ENCODE measurements at places on chromosomes 12 and 14.
A peak's percentile ranks its signal among the peaks of the same experiment; 100 is the strongest.

DNA sequence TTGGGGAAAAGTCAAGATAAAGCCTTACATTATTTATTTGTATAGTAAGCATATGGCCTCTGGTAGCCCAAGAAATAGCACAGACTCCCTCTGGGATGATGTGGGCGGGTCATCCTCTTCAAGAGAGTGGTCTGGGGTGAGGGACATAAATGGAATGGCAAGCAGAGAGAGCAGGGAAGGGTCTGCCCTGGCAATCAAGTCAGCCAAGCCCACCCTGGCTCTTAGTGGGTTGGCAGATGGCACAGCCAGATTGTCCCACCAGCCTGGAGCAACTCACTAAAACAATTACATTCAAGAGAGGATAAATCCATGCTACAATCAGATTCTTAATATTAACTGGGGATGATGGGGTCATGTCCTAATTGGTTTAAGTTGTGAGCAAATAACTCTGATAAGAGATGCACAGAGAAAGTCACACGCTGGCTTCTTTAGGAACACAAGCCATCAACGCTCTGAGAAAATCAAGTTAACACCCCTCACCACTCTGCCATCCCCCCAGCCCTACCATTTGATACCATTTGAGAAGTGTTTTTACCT, 2.8 kb upstream of the PELI2 start:
- no peak for DNase-seq

GRCh38 chr12:123533672-123534643, at the start of gene RILPL1:
TSS of gene RILPL1 (minus strand) at chr12:123533719. CDS start at chr12:123533482, 237 bp downstream.
- DNase-seq = peak; percentile 43

- no peak for DNase-seq
Measured at GRCh38 chr14:69096781-69097475, 56.0 kb downstream of the DCAF5 start.

- no peak for DNase-seq
Measured at GRCh38 chr12:117033382-117034221, 65.6 kb downstream of the TESC start.

- no peak for DNase-seq
Measured at GRCh38 chr12:93121729-93122488, 192.8 kb upstream of the EEA1 start.

DNA sequence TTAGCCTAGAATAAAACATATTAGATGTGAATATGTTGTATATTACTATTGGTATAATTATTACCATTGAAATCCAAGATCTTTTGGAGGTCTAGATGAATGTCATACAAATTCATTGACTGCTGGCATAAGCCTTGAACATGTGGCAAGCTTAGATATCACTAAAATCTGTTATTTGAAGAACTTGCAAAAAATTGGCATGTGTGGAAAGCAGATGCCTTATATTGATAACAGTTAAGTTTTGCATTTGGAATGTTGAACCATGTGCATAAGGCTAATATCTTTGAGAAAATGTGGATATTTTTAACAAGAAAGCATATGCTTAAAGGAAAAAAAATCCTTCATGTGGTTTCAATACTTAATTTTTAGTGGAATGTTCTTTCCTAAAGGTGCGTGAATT, 203.6 kb upstream of the PRICKLE1 start:
- no peak for DNase-seq

- DNase-seq = peak; percentile 72
Measured at GRCh38 chr14:76955575-76956315, 72.8 kb downstream of the IRF2BPL start.

GRCh38 chr12:121538699-121539061, 42.1 kb downstream of the KDM2B start:
- DNase-seq = no peak

- no peak for DNase-seq
Measured at GRCh38 chr12:38161123-38162000, 155.2 kb upstream of the ALG10B start.

DNA sequence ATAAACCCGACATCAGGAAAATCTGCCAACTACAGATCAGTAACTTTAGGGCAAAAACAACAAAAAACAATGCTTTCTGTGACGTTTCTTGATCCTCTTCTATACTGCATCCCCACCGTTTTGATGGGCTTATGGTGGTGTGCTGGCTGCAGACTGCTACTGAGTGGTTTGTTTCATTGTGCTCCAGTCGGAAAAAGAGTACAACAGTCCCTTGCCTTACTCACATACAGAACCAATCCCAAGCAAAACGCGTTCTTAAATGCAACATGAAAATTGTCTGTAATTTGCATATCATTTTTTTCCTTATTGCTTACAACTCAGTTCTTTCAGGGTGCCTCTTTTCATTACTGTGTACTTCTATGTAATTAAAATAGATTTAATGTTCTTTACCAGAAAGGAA, 2.3 kb downstream of the ETV6 start:
- no peak for DNase-seq

DNA sequence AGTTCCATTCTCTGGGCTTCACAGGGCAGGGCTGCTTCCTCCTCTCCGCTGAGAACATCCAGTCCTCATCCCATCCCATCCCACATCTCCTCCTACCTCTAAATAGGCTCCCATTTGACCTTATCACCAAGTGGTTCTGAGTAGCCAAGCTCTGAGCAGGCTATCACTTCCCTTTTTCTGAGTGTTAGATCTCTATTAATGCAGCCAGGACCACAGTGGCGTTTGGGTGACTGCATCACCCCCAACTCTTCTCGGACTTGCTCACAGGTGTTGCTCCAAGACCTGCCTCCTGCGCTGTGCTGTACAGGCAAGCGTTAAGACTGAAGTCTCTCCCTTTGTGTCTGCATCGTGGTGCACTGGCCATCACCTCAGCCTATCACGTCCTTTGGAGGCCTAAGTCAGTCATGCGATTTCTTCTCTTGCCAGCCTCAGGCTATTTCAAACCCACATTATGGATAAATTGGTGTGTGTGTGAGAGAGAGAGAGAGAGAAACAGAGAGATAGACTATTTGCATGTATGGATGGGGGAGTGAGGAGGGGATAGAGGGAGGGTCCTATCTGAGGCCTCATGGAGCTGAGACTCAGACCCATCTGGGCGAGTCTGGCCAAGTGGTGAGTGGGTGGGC, 12.4 kb upstream of the HHIPL1 start:
- DNase-seq = no peak

- DNase-seq = no peak
Measured at GRCh38 chr14:80982711-80983110, 27.3 kb downstream of the TSHR start.

DNA sequence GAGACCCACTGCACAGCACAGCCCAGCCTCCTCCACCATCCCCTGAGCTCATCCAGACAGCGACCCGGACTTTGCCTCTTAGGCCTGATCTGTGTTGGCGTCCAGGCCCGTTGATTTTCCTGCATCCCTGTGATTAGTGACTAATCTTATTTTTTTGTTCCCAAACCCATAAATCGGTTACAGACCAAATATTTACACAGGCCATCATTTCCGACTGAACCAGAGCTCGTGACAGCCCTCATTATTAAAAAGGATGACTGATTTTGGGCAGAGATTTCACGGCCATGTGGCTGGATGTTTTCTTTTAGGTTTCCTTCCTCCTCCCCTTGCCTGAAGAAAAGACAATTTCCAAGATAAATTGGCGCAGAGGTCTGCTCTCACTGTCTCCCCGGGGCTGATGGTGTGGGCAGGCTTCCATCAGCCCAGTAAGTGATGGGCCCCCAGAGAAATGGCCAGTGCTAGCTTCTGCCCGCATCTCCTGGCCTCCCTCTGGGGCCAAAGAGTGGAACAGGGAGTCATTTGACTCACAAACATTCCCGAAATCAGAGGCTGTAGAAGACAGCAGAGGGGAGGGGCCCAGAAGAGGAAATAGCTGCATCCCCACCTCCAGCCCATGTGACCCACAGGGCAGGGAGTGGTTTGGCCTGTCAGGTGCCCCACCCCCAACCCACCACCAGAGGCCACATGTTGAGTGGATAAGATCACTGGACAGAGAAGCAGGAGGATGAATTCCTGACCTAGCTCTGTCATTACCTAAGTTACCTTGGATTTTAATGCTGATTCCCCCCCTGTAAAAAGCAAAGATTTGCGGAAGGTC, 283.5 kb downstream of the KSR2 start:
- no peak for DNase-seq

DNA sequence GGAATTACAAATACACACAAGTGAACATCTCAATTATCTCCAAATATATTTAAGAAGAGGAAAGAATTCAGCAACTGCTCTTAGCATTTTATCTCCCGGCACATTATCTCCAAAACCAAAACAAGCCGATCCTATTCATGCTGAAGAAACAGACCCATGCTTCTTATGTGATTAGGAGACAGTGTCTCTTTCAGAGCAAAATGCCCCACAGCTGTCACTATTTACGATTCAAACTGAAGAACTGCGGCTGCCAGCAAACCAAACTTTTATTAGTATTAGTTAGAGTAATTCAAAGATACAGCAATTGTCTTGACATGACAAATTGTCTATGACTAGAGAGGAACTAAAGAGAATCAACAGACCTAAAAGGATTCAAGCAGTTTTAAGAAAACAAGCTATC, 79.4 kb downstream of the SETD3 start:
- DNase-seq = no peak

DNA sequence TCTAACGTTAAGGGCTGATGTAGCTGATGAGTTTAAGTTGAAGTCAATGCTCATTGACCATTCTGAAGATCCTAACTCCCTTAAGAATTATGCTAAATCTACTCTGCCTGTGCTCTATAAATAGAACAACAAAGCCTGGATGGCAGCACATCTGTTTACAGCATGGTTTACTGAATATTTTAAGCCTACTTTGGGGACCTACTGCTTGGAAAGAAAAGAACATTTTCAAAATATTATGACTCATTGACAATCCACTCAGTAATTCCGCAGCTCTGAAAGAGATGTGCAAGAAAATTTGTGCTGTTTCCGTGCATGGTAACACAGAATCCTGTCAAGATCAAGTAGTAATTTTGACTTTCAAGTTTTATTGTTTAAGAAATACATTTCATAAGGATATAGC, 35.0 kb upstream of the NAV3 start:
- DNase-seq = no peak

DNA sequence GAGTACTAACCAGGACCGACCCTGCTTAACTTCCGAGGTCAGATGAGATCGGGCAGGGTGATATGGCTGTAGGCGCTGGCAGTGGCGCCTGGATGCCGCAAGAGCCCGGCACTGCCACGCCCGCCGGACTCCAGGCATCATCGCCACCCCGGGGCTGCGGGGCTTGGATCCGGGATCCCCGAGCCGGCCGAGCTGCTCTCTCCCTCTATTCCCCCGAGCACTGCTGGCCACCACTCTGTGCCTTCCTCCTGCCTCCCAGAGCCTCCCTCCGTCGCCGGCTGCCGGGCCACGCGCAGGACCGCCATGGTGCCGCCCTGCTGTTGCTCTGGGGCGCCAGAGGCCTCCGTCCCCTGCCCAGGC, 153.2 kb upstream of the ALG10B start:
- no peak for DNase-seq

DNA sequence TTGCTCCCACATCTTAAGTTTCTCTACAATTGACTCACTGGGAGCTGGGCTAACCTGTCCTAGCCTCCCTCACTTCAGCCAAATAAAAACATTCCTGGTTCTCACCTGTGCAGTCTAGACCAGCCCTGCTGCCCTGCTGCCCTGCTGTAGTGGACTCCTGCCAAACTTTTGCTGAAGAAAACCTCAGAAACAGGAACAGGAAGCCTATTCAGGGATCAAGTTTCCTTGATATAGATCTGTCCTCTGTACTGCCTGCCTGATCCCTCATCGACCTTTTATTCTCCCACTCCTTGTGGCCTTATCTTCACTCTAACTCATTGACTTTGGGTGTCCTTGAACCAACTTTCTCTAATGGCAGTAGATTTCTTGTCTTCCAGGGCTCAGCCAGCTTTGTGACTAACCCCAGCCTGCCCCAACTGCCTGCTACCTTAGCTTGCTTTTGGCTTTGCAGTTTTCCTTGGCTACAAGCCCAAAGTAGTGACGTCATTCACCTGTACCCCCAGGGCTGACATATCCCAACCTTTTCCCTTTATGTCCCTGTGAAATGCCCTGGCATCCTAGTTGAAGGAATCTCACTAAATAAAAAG, 234.8 kb downstream of the DUSP6 start:
- DNase-seq = no peak

DNA sequence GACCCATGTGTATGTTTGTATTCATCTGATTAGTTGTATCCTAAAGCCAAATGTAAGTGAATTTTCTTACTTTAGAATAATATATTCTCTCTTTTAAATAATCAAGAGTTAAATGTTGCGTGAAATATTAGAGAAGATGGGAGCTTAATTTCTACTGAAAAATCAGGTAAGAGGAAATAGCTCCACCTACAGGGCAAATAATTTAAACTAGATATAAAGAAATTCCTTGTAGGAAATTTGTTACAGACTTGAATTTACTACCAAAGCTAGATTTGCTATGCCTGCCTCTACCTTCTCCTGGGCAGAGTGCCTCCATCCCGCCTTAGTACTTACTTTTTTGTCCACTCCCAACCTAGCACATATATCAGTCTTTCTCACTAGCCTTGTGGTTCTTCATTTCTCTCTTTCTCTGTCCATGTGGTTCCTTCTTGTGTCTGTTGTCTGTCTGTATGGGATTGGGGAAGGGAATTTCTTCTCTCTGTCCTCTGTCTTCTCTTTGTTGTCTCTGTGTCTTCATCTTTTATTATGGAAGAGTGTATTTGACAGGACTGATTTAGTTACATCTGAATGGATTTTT, 44.7 kb downstream of the PALS1 start:
- no peak for DNase-seq

DNA sequence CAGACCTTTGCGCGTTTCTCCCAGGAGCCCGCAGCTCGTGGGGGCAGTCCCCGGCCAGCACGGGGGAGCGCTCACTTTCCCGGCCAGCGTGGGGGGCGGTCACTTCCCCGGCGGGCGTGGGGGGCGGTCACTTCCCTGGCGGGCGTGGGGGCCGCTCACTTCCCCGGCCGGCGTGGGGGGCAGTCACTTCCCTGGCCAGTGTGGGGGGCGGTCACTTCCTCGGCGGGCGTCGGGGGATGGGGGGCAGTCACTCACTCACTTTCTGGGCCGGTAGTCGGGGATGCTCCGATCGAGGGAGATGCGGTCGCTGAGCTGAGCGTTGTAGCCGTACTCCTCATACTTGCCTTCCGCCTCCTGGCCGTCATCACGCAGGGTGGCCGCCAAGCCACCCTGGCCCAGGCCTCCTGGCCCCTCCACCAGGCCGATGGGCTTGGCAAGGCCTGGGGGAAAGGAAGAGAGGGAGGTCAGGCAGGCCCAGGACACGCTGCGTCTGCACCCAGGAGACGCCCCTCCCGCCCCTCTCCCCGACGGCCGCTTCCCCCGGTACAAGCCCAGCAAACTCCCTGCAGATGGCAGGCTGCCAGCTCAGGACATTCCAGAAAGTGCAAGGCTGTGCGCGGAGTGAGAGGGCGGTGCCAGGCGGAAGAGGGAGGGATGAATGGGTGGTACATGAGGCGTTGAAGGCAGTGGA, 43.3 kb downstream of the GALNT9 start:
- DNase-seq = no peak

- no peak for DNase-seq
Measured at GRCh38 chr14:57388067-57388466, 2.3 kb upstream of the NAA30 start.

DNA sequence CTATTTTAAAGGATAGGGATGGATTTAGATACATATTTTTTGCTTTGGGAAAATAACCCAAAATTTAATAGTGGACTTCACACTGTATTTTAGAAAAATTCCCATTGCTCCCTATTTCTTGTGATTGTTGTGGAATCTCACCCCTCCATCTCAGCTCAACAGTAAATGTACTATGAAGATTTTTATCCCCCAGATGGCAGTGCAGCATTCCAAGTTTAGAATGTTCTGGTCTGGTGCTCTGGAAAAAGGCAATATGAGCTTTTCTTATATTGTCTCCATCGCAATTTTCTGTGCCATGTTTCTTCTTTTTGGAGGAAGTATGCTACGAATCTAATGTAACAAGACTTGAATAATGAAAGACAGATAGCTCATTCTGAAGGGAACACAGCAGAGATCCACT, 471.7 kb upstream of the SYT1 start:
- DNase-seq = no peak

- no peak for DNase-seq
Measured at GRCh38 chr14:55512421-55512820, 67.6 kb upstream of the KTN1 start.
